ENCODE measurements at places on chromosomes 12 and 14.

DNA sequence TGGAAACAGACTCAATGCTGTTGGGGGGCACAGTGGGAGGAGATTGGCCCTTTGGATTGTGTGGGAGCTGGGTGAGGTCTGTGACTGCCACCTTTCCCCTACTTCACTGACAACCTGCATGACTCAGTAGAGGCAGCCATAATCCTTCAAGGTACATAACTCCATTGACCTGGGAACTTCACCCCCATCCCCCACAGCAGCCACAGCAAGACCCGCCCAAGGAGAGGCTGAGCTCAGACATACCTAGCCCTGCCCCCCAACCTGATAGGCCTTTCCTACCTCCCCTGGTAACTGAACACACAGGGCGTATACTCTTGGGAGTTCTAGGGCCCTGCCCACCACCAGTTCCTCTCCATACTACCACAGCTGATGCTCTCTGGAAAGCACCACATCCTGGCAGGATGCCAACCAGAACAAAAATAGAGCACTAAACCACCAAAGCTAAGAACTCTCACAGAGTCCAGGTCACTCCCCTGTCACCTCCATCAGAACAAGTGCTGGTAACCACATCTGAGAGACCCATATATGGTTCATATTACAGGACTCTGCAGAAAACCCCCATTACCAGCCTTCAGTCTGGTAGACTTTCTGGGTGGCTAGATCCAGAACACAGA, 703.9 kb downstream of the FSCB start:
- no peak for DNase-seq

DNA sequence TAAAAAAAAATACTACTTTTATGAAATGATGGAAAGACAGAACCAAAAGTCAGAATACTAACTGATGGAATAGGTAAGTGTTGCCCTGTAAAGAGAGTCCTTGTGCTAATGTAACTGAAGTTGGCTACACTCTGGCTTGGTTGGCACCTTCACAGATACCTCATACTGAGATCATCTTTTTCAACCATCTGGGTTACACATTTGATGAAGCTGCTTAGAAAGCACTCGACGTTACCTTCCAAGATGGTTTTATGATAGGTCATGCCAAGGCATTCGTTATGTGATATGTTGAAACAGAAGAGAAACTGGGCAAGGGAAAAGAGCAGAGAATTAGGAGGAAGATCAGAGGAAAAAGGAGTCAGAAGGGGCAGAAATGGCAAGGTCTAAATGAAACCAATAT, 203.8 kb downstream of the ADAMTS20 start:
- DNase-seq: no peak

DNA sequence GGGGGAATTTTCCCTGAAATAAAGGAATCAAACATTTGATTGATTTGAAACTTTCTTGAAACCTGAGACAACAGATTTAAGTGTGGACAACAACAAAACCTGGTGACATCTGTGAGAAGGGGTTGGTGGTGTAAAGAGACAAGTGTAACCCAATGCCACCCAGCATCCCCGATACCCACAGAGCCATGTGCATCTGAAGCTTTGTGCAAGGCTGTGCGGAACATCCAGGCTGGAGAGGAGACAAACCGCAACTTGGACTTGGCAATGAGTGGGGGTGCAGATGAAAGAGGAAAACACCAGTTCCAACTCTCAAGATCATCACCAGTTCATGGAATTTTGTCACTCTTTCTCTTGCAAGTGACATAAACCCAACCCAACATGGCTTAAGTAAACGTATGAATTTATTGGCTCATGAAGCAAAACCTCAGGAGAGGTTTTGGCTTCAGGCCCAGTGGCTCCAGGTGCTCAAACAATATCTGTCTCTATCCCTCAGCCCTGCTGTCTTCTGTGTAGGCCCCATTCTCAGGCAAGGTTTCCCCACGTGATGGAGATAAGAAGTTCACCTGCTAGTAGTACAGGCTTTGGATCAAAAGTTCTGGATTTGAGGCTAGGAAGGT, 55.2 kb upstream of the NTF3 start:
- DNase-seq: no peak

GRCh38 chr14:51203881-51204280, 36.2 kb upstream of the TMX1 start:
- DNase-seq: no peak

GRCh38 chr14:100350276-100350926, 27.3 kb downstream of the SLC25A47 start:
- no peak for DNase-seq

GRCh38 chr12:106342397-106343213, 14.9 kb upstream of the POLR3B start:
- no peak for DNase-seq

GRCh38 chr12:57934819-57935218, 6.5 kb upstream of the ATP23 start:
- no peak for DNase-seq

DNA sequence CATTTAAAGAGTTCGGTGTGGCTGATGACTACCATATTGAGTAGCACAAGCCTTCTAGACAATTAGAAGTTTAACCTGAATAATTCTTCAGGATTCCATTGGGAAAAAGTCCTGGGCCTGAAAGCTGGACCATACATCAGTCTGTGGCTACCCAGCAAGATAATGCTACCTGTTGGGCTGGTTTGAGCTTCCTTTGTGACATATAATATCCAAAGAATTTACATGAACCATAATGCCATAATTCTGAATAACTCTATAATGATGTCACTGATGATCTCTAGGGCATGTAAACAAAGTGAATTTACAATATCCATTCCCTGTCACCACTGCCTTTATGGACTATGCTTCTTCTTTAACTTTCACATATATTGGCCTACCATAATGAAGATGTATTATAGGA, 3.8 kb upstream of the YBX3 start:
- DNase-seq: no peak

GRCh38 chr12:4307593-4308333, 13.2 kb upstream of the TIGAR start:
- no peak for DNase-seq

GRCh38 chr14:79600406-79600805, 610.9 kb downstream of the DIO2 start:
- DNase-seq: no peak

DNA sequence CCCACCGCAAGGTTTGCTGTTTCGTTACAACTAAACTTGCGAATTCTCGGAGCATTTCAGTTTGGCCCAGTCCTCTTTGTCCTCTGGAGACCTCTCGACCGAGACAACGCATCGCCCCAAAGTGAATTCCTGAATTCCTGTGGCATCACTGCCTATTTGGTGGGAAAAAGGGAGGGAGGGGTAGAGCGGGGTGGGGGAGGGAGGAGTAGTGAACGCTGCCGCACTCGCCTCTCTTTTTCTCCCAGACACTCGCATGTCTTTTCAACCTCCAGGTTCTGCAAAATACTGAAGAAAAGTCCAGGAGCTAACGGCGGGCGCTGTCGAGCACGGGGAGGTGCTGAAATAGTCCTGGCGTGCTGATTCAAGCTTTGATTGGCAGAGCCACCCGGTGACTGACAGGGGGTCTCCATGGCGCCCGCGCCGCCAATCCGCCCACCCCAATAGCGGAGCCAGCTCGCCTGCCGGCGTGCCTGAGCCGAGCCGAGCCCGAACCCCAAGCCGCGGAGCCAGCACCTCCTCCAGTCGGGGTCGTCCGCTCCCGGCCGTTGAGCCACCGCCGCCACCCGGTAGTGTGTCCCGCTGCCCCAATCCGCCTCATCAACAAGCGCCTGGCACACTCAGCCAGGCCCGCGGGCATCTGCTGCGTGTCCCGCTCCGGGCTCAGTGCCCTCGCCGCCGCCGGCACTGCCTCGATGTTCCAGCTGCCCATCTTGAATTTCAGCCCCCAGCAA, at the start of gene SIX6:
SIX6 (plus strand) TSS at position 440 of the 731 bp plus-strand sequence; CDS start at position 693, 253 bp downstream.
- DNase-seq: no peak

DNA sequence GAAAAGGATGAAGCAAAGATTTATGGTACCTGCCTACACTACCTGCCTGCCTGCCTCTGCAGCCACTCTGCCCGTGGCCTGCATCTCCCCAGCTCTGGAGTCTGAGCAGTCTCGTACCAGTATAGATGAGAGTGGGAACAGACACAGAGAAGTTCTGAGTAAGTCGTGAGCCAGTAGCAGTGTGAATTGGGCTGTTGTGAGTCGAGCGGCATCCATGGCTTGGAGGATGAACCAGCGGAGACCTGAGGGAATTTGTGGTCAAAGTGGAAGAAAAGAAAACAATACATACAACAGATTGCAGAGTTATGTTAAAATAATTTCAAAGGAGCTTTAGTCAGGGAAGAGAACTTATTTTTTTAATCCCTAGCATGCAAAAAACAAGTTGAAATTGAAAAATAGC, 25.3 kb downstream of the C2CD5 start:
- no peak for DNase-seq

Measured in GM12892 (cell line).